Skin of body (tissue), 3 donors: ENCODE measurements at places on chromosomes 2 and 18. TPM values are rescaled to one million over a fixed set of nuclear protein-coding genes. Genes with fewer than 3 reads are reported as not detected.

GRCh38 chr2:188969236-188969635 is 4.9 kb upstream of the COL3A1 start:
- peak; percentile 84 for DNase-seq

GRCh38 chr2:33126552-33126951 is 179.8 kb downstream of the LTBP1 start:
- no peak for DNase-seq

DNA sequence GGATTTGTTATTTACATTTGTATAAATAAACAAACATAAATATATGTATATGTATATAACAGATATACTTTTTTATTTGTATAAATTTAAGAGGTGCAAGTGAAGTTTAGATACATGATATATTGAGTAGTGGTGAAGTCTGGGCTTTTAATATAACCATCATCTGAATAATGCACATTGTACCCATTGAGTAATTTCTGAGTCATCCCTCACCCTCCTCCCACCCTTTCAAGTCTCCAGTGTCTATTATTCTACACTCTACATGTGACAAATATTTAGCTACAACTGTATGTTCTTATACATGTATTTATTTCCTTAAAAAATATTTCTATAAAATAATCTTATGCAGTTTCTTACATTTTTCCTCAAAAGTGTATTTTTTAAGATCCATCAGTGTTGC is 358.7 kb upstream of the TFPI start:
- DNase-seq, result no peak

DNA sequence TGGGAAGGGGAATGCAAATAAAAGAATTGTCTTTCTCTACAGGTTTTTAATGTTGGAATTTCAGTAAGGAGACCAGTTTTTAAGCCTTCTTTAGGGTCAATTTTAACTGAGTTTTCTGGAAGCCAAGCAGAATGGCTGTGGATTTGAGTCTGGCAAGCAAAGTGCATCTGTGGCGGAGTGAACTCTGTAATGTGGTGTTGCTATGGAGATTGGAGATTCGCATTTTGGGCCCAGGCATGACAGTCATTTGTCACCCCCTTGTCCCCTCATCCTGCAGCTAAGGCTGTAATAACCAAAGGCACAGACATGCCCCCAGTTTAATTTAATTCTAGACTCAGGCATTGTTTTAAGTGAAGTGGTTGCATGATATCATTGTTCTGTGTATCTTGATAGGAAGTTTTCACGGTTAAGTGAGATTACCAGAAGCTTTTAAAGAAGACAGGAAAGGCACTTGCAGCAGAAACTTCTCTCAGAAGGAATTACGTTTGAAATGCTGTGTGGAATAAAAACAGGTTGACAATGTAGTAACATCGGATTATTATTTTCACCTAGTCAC is 30.6 kb downstream of the ARMC9 start:
- no peak for DNase-seq

- DNase-seq, result no peak
Observed at GRCh38 chr2:209565896-209566582, 142.2 kb downstream of the MAP2 start.

DNA sequence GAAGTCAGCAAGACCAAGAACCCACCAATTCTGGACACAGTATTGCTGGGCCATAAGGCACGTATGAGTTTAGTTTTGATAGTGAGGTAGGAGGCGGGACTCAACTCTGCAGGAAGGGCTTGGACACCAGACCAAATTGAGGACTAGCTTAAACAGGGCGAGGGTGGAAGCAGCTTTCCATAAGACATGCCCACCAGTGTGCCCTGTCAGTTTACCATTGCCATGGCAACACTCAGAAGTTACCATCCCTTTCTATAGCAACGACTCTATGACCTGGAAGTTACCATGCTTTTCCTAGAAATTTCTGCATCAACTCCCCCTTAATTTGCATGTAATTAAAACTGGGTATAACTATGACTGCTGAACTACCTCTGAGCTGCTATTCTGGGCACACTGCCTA is 2.8 kb downstream of the M1AP start:
- no peak for DNase-seq

DNA sequence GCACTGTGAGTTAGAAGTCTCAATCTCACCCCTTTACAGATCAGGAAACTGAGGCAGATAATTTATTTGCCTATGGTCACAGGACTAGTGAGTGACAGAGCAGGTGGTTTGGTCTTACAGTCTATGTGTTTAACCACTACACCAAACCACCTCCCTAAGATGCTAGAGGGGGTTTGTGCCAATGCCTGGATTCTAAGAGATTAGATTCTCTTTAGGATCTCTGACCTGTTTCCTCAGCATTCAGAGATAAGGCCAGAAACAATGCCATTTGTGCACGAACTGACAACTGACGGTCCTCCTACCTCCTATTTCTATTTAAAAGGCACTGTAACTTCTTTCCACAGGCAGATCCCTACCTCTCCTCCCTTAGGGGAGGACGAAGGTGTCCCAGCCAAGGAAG is 2.3 kb upstream of the SLC20A1 start:
- DNase-seq, result no peak

GRCh38 chr2:24893934-24894333 is 26.1 kb downstream of the ADCY3 start:
- no peak for DNase-seq

DNA sequence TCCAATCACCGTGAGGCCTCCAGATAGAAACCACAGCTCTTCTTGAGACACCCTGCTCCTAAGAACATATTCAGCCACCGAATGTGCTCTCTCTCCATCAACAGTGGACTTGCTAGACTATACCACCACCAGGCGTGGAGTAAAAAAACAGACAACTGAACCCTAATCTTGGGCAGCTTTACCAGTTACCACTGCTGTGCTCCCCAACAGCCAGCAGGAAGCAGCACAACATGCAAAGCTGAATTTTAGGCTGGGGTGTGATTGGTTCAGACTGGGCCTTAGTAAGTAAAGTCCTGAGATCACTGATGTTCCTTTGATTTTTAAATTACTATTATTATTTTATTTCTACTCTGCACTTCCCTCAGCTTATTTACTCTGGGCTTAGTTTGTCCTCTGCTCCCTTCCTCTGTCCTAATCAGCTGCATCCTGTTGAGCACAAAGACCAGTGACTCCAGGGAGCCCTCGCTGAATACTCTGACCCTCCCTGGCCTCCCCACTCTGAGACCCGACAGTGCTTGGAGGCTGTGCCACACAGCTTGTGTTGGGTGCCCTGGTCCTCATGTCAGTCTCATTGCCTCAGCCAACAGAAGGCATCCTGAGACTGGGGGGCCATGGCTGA is 21.9 kb downstream of the MRPL35 start:
- DNase-seq, result peak; percentile 4

DNA sequence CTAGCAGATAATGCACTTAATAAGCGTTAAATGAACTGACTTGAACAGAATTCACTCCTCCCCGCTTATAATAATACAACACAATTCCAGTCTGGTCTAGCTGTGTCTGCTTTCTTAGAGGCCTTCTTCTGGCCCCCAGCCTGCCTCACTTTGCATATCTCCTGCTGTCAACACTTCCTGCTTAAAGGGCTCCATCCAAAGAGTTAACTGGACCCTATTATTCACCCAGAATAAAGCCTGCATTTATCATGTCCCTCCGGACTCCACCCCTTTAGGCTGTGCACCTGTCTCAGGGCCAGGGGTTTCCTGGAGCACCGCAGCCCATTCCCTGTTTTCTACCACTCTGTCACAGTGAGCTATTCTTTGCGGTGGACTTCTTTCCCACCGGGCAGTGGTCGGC is 292.8 kb upstream of the FBXO11 start:
- DNase-seq, result no peak

DNA sequence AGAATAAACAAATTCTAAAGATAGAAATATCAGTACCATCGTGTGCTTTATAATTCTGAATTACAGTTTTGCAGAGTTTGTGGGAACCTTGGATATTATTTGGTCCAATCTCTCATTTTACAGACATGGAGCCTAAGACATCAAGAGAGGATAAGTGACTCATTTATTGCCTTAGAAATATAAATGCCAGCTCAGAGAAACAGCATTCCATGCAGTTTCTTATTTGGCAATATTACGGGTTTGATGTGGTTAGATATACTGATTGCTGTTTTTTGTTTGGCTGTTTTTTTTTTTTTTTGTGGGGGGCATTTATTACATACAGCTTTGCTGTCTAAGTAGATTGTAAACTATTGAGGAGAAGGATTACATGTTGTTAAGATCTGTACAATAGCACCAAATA is 1241.1 kb upstream of the LRRTM1 start:
- no peak for DNase-seq

- DNase-seq, result no peak
Observed at GRCh38 chr2:105607920-105608504, 136.7 kb upstream of the NCK2 start.

- no peak for DNase-seq
Observed at GRCh38 chr2:55649211-55649610, 31.8 kb upstream of the PPP4R3B start.

The ERMN gene
- 0.10 TPM for total RNA-seq

The FAM124B gene
- total RNA-seq, result 4.9 TPM

The ASPRV1 gene
- 39.5 TPM for total RNA-seq

The UGT1A5 gene
- not detected for total RNA-seq

The C1D gene
- 22.9 TPM for total RNA-seq
